ENCODE measurements at places on chromosomes 2 and 18. TPM values are rescaled to one million over a fixed set of nuclear protein-coding genes. Genes with fewer than 3 reads are reported as not detected.

Gene SCYGR4
- total RNA-seq = not detected

Gene CPS1
- total RNA-seq = 1.4 TPM

DNA sequence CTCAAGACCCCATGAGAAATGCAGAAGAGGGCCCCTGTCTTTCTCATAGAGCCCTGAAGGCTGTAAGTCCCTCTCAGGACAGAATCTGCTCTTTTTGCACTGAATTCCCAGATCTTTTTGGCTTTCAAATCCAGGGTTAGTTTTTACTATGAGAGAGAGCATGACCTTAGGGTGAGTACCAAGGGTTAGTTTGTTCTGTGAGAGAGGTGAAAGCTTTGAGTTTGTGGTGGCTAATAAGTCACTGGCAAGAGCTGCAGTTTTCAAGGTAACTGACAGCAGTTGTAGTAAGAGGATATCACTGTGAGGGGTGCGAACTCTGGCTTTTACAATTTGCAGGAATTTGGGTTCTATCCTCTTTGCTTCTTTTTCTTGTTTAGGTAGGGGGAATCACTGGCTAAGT lies 248.4 kb upstream of the KCNH7 start:
- H3K27ac ChIP-seq = no peak overlapping the region
- H3K36me3 ChIP-seq = no peaks in the 10 kb centered on the region
- H3K4me3 ChIP-seq = no peak overlapping the region
- DNase-seq = no peak
- no peaks in the 10 kb centered on the region for H3K27me3 ChIP-seq

- no peak overlapping the region for H3K27ac ChIP-seq
- H3K4me1 ChIP-seq = no peaks in the 10 kb centered on the region
- H3K36me3 ChIP-seq = no peaks in the 10 kb centered on the region
- DNase-seq = no peak
These were observed 237.5 kb downstream of the CTNNA2 start for GRCh38 chr2:79750321-79750720.

- H3K4me1 ChIP-seq = no peaks in the 10 kb centered on the region
- no peak overlapping the region for H3K27ac ChIP-seq
- peaks cover 11% of the 10 kb centered on the region for H3K27me3 ChIP-seq
- no peak for DNase-seq
These were observed 70.1 kb downstream of the NRP2 start for GRCh38 chr2:205752296-205752820.
